ENCODE measurements at places on chromosomes 5 and 9.

DNA sequence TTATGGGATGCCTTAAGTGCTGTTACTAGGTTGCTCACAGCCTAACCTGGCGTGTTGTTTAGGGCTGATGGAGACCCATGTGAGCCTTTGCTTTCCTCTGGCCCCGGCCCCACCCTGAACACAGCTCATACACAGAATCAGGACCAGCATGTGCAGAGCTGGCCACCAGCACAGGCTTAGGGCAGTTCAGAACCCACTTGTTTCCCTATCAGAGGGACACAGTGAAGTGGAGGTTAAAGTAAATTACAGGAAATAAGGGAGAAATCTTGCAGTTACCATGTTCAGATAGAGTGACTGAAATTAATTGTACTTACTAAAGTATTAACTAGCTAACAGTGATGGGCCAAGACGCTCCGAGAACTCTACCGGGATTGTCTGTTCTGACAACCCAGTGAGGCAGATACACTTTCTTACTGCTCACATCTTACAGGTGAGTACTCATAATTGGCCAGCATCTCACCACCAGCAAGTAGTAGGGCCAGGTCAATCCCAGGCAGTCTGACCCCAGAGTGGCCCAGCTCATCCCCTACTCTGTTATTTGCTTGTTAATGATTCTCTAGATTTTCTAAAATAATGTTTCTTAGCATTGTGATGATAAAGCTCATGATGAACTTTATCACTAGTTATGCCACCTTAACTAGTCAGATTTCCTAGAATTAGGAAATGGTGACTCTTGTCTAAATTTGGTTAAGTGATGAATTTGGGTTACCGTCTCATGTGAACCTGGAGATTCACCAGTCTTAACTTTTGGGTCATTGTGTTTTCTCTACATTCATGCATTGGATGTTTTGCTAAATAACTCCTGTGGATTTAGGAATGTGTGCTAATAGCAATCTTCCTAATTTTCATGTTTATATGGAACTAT lies 15.4 kb downstream of the CCT5 start:
- H3K36me3 ChIP-seq = peaks cover 54% of the 10 kb centered on the region
- no peak overlapping the region for H3K4me3 ChIP-seq
- no peaks in the 10 kb centered on the region for H3K27me3 ChIP-seq
- no peak overlapping the region for H3K27ac ChIP-seq
- 0 out of 2 replicates have a peak, but pooled peaks cover 4% of the 10 kb centered on the region for H3K4me1 ChIP-seq

DNA sequence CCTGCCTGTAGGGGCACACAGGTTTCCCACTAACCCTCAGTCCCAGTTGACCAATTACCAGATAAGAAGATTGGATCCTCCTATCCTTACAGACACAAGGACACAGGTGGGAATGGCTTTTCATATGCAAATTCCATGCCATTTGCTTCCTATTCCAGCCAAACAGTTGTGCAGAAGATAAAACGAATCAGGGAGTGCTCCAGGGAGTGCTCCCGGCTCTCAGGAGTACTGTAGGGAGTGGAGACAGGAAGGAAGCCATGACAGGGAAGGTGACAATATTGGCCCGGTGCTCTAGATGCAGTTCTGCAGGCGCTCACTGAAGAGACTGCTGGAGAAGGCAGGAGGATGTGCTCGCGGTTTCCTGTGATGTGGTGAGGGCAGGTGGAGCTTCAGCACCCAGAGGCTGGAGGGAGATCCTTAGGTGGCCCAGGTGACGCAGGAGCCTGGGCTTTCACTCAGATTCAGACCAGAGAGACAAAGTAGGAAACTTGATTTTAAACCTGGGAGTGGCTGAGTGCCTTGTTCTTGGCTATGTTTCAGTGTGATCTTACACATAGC lies 260.0 kb downstream of the AUH start:
- H3K36me3 ChIP-seq = no peaks in the 10 kb centered on the region
- no peak overlapping the region for H3K4me3 ChIP-seq
- no peak overlapping the region for H3K27ac ChIP-seq
- no peak for DNase-seq
- H3K4me1 ChIP-seq = no peaks in the 10 kb centered on the region
- H3K27me3 ChIP-seq = no peaks in the 10 kb centered on the region

DNA sequence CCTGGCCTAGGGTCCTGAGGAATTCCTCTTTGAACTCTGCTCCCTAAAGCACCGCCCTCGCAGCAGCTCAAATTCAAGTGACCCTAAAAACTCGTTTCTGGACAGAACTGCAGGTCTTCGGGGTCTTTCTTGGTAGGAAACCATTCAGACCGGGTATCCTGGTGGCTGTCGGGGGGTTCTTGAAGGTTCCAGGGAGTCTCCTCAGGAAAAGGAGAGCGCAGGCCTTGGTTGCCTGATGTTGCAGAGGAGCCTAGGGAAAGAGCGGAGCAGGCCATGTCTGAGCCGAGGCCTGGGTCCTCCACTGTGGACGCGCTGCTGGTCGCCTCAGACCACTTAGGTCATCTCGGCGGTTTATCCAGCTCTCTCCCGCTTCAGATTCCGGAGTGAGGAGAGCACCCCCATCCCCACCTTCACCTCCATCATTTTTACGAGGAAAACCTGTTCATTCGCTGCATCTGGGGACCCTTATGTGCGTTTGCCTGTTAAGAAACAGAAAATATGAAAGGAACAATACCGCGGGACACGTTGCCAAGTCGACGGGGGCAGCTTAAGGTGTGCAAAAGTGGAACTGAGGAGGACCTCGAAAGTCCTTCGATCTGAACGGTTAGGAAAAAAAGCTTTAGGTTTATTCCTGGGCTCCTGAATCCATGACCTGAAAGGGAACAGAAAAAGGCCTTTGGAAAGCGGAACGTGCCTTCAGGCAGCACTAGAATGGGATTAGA lies 299.4 kb downstream of the PARP8 start:
- H3K27ac ChIP-seq = no peak overlapping the region
- no peak for DNase-seq
- H3K4me3 ChIP-seq = peak overlapping the region; percentile 74

DNA sequence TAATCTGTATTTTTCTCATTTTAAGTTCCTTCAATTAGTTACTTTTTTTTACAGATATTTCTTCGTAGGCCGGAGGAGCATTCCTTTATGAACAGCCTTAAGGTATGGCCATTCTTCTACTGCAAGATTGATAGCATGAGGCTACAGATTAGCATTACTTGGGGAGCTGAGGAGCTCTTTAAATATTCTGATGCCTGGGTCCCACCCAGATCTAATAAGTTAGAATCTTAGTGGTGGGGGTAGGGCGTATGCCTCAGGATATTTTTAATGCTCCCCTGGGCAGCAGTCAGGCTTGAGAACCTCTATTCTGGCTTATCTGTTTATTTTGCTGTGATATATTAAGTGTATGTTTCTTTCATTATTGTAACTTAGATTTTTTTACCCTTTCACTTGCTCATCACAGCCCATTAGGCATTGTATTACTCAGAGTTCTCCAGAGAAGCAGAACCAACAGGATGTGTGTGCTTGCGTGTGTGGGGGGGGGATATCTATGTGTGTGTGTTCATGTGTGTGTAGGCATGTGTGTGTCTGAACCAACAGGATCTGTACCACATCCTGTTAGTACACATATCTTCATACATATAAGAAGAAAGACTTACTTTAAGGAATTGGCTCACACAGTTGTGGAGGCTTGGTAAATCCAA lies 91.8 kb upstream of the MTAP start:
- H3K4me3 ChIP-seq = no peak overlapping the region
- no peak overlapping the region for H3K27ac ChIP-seq
- no peaks in the 10 kb centered on the region for H3K4me1 ChIP-seq
- no peaks in the 10 kb centered on the region for H3K27me3 ChIP-seq
- DNase-seq = no peak
- H3K36me3 ChIP-seq = no peaks in the 10 kb centered on the region

DNA sequence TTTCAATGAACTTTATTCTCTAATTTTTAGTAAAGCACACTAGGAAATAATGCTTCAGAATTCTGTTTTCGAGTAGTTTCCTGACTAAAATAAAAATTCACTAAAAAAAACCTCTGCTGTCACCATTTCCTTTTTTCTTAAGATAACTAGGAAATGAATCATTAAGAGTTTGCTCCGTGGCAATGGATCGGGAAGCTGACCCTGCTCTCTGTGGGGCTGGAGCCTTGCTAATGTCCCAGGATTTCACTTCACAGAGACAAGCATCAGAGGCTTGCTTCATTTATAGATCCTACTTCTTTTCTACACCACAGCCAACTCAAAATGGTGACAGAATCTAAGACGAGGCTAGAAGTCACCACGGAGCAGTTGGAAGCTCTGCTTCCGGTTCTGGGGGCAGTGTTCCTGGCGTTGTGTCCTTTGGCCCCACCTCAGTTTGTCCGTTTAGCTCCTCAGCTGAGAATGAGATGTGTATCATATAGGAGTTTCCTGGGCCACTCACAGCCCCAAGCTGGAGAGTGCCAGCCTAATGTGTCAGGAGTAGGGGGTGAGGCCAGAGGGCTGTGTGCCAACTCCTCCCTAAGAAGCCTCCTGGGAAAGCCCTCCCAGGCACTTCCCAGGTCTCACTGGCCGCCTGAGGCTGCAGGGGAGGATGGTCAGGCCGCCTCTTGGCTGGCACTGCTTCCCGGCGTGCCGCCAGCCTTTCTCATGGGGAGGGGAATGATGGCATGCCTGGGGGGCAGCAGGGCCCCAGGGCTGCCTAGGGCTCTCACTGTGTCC lies 19.6 kb downstream of the TENT4A start:
- H3K36me3 ChIP-seq = no peaks in the 10 kb centered on the region
- peaks cover 13% of the 10 kb centered on the region for H3K4me1 ChIP-seq
- DNase-seq = no peak
- H3K27ac ChIP-seq = no peak overlapping the region
- H3K4me3 ChIP-seq = no peak overlapping the region

DNA sequence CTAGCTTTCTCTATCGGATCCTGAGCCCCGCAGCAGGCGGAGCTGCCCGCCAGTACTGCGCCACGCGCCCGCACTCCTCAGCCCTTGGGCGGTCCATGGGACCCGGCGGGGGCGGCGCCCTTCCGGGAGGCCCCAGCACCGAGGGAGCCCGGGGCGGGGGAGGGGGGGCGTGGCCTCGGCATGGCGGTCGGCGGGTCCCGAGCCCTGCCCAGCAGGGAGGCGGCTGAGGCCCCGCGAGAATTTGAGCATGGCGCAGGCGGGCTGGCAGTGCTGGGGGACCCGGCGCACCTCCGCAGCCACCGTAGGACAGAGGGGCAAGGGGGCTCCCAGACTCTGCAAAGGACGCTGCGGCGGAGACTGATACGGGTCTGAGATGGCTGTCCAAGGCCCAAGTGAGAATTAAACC lies 6.8 kb downstream of the ZDHHC11B start:
- no peak for DNase-seq
- H3K4me1 ChIP-seq = no peaks in the 10 kb centered on the region
- no peak overlapping the region for H3K4me3 ChIP-seq
- no peak overlapping the region for H3K27ac ChIP-seq
- no peaks in the 10 kb centered on the region for H3K36me3 ChIP-seq

GRCh38 chr5:21685522-21685921 lies 1167.6 kb downstream of the CDH12 start:
- no peaks in the 10 kb centered on the region for H3K4me1 ChIP-seq
- no peak for DNase-seq
- H3K4me3 ChIP-seq = no peak overlapping the region

- no peaks in the 10 kb centered on the region for H3K4me1 ChIP-seq
- no peak for DNase-seq
- no peaks in the 10 kb centered on the region for H3K27me3 ChIP-seq
- no peaks in the 10 kb centered on the region for H3K36me3 ChIP-seq
- no peak overlapping the region for H3K27ac ChIP-seq
These were observed 463.7 kb downstream of the CYLC2 start for GRCh38 chr9:103458826-103459225.

DNA sequence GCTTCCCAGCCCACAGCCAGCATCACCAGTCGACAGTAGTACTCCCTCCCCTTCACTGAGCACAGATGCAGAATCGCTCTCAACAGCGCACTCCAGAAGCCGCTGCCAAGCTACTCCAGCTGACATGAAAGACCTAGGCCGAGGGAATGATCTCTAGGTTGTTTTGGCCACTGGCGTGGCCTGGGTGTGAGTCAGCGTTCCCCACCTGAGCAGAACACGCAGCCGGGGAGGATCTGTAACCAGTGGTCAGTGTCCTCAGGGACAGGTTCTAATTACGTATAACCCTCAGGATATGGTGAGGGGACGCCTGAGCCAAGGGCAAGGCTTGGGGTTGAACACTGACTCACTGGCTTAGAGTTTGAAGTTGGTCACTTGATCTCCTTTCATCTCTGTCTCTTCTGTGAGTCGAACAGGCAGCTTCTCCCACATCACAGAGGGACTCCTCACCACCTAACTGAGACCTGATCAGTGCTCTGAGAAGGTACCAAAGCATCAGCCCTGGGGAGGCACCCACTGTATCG lies 76.9 kb upstream of the IL17B start:
- H3K27me3 ChIP-seq = no peaks in the 10 kb centered on the region
- H3K36me3 ChIP-seq = no peaks in the 10 kb centered on the region
- no peaks in the 10 kb centered on the region for H3K4me1 ChIP-seq
- no peak overlapping the region for H3K27ac ChIP-seq
- DNase-seq = no peak

DNA sequence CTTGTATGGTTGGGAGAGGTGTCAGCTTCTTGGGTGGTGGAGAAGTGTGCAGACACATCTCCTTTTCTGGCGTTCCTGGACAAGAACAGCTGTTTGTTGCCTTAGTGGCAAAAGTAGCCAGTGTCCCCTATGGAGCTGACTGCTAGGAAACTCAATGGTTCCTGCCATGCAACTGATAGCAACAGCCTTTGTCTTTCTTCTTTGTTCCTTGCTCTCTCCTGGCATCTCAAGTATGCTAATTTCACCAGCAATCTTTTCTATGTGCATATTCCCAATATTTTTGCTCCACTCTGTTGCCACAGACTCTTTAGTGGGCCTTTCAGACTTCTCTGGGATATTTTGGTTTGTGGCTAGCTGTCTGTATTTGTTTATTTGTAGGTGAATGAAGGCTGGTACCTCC lies 36.7 kb downstream of the FBXO4 start:
- H3K27me3 ChIP-seq = no peaks in the 10 kb centered on the region
- H3K4me3 ChIP-seq = no peak overlapping the region
- no peaks in the 10 kb centered on the region for H3K4me1 ChIP-seq
- H3K27ac ChIP-seq = no peak overlapping the region

DNA sequence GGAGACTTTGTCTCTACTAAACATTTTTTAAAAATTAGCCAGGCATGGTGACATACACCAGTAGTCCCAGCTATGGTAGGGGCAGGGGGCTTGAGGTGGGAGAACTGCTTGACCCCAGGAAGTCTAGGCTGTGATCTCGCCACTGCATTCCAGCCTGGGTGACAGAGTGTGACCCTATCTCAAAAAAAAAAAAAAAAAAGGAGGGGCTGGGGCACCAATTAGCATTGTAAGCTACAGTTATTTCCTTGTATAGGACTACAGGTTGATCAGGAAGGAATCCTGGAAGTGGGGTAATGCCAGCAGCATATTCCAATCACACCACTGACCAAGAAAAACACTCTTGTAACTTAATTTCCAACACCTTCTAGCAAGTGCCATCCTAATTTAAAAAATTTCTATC lies 32.1 kb downstream of the PWWP2A start:
- H3K36me3 ChIP-seq = peaks cover 2% of the 10 kb centered on the region
- no peaks in the 10 kb centered on the region for H3K4me1 ChIP-seq
- no peak for DNase-seq
- no peak overlapping the region for H3K27ac ChIP-seq

Data from H1 (cell line).